T-cell (primary cell): ENCODE measurements at places on chromosomes 4 and X.

GRCh38 chr4:132530861-132531260 is 618.2 kb upstream of the PCDH10 start:
- no peak for DNase-seq

DNA sequence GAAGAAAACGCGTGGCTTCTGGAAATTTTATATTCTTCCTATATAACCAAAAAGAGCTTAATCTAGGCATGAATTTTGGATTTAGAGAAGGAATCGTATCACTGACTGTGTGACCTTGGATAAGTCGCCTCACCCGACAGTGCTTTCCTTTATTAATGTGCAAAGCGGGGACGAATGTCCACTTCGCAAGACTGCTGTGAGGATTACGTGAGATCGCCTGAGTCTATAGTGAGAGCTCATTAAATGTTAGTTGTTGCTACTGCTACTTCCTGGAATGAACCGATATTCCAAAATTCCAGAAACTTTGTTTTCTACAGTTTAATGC is 448 bp upstream of the TBC1D8B start:
- DNase-seq = no peak

DNA sequence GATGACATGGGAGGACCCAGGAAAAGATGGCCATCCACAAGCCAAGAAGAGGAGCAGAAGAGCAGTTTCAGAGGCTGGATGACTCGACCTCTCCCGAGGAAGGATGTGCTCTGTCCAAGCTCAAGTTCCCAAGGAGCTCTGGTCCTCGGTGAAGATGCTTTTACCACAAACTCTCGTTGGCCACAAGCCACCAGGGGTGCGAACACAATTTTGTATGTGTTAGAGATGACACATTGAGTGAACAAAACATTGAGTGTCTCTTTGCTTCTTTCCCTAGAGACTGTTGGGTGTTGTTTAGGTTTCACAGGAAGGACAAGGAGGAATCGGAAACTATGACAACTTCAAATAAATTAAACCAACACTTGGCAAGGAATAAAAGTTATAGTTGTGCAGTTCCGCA is 26.3 kb downstream of the FGFBP1 start:
- no peak for DNase-seq

- DNase-seq = no peak
These were observed 80.2 kb downstream of the SCD5 start for GRCh38 chr4:82718162-82718940.

DNA sequence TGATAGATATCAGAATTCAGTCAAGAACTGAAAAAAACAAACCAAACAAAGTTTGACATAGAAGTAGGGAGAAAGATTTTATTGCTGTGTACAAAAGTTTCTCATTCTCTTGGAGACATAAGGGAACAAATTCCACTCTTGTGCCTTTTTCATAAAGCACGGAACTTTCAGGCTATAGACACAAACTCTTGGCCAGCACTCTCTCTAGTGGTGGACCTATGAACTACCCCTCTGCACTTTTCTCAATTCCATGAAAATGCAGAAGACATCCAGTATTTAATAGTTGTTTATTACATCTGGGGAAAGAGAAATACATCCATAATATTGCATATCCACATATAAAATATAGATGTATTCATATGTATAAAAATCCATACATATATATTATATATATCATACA is 291.6 kb upstream of the HS3ST1 start:
- DNase-seq = no peak

DNA sequence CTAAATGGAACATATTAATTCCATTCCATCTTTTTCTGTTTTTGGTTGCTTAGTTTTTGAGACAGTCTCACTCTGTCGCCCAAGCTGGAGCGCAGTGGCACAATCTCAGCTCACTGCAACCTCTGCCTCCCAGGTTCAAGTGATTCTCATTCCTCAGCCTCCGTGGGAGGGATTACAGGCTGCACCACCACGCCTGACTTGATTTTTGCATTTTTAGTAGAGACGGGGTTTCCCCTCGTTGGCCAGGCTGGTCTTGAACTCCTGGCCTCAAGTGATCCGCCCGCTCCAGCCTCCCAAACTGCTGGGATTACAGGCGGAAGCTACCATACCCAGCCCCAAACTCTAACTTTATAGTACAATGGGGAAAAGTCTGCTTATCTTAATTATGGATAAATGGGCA is 11.2 kb downstream of the HNRNPD start:
- no peak for DNase-seq

DNA sequence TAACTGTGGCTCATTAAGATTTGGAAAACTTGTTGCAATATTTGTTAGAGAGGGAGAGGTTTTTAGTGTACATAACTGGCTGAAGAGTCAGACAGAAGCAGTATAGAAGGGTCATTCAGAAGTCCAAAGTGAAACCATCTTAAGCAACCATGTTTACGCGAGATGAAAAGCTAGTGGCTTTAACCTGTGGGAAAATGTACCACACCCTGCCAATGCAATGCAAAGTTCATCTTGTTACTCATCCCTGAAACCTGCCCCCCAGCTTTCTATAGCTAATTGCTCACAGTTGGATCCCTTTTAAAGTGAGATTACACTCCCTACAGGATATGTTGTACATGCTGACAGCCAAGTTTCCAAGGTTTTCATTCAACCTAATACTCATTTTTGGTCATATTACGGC is 96.7 kb upstream of the RAPGEF2 start:
- DNase-seq = no peak

DNA sequence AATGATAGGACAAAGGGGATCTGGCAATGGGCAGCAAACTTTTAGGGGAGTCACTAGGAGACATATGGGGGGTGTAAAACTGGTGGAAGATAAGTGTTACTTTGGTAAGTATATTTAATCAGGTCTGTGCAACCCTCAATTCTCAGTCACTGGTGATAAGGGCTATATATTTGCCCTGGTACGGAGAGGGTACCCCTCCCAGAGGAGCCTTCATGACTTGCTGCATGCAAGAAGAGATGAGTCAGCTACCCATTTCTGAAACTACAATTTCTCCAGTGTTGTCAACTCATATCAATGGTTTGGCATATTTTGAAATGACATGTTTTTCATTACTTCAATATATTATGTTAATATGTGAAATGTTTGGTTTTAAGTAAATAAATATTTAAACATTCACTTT is 14.3 kb downstream of the SMARCAD1 start:
- DNase-seq = no peak

- no peak for DNase-seq
These were observed 23.7 kb downstream of the FAT1 start for GRCh38 chr4:186699881-186700397.

GRCh38 chr4:56374956-56375355 is 12.3 kb downstream of the AASDH start:
- no peak for DNase-seq

DNA sequence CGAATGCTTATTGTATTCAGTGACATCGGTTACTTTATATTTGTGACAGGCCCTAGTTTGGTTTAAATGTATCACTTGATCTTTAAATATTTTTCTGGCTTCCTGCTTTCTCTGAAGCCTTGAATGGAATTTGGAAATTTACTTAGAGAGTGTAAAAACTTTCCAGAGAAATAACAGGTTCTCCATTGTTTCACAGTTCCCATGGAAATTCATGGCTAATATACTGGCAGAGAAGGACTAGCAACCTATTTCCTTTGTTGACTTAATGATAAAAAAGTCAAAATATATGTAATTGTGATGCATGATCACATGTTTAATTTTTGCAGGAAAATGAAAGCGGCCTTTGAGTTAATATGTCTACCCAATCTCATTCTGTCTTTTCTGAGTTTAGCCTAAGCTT is 13.2 kb downstream of the NEIL3 start:
- no peak for DNase-seq

GRCh38 chr4:3461515-3462291 is 1.4 kb upstream of the DOK7 start:
- DNase-seq = no peak

DNA sequence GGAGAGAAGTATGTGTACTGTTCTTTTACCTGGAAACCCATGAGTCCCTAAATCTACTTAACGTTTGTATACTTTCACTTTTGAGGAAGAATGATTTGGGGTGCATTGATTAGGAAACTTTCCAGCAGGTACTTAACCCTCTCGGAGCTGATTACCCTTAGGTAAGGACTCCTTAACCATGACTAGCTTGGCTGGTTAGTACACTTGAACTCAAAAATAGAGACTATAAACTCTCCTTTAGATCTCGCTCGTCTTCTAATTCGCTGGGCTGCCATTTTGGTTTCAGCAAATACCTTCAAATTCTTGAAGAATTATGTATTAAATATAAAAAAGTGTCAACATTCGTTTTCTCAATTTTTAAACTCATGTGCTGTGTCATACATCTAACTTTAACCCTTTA is 2.0 kb downstream of the USP9X start:
- no peak for DNase-seq
